T-helper 1 cell treated with Interleukin-12 subunit alpha and Interleukin-12 subunit beta and Interleukin-4 antibody, amounts not matched to agents 30 ng/mL and 1 ng/mL, for 36 hours (primary cell): ENCODE measurements at places on chromosomes 7 and 10. TPM values are rescaled to one million over a fixed set of nuclear protein-coding genes. Genes with fewer than 3 reads are reported as not detected.

GPER1 gene
- not detected in 2 replicates for total RNA-seq

NKX2-3 gene
- total RNA-seq, result not detected in 2 replicates

ORC5 gene
- 22.6 and 23.7 TPM in 2 replicates for total RNA-seq

IKZF1 gene
- total RNA-seq, result 530 and 537 TPM in 2 replicates

AOAH gene
- total RNA-seq, result 20.8 and 28.1 TPM in 2 replicates

ICA1 gene
- 0.95 and 2.0 TPM in 2 replicates for total RNA-seq

RALA gene
- total RNA-seq, result 36.4 TPM in 2 replicates

BBS9 gene
- 10.4 and 11.3 TPM in 2 replicates for total RNA-seq

SFRP5 gene
- not detected in 2 replicates for total RNA-seq

CALD1 gene
- 1.0 and 1.3 TPM in 2 replicates for total RNA-seq

GIMAP6 gene
- 167 and 170 TPM in 2 replicates for total RNA-seq

SFTPD gene
- total RNA-seq, result not detected in 2 replicates

KMT2C gene
- 68.6 and 68.8 TPM in 2 replicates for total RNA-seq

XRCC2 gene
- 13.8 and 14.5 TPM in 2 replicates for total RNA-seq

NPC1L1 gene
- total RNA-seq, result not detected in 2 replicates

ACHE gene
- 0.17 and 0.42 TPM in 2 replicates for total RNA-seq

ESYT2 gene
- 86.3 and 87.0 TPM in 2 replicates for total RNA-seq

PAPOLB gene
- not detected in 2 replicates for total RNA-seq

ADIRF gene
- not detected in 2 replicates for total RNA-seq

CALN1 gene
- 0.15 and 0.20 TPM in 2 replicates for total RNA-seq

KCP gene
- 0.10 and 0.20 TPM in 2 replicates for total RNA-seq

ERVW-1 gene
- total RNA-seq, result not detected in 2 replicates

SOSTDC1 gene
- total RNA-seq, result not detected in 2 replicates

TMEM225B gene
- total RNA-seq, result 1.4 and 1.6 TPM in 2 replicates

DNAH11 gene
- 2.2 and 2.3 TPM in 2 replicates for total RNA-seq

MEST gene
- 1.2 and 1.4 TPM in 2 replicates for total RNA-seq

AKR1C3 gene
- 2.9 and 4.9 TPM in 2 replicates for total RNA-seq

FANK1 gene
- total RNA-seq, result not detected in 2 replicates

MBLAC1 gene
- 5.0 and 6.0 TPM in 2 replicates for total RNA-seq

STAM gene
- total RNA-seq, result 25.0 and 29.5 TPM in 2 replicates

PRPS1L1 gene
- not detected in 2 replicates for total RNA-seq

SLC26A3 gene
- total RNA-seq, result not detected in 2 replicates

VAX1 gene
- not detected in 2 replicates for total RNA-seq

LRIT1 gene
- not detected in 2 replicates for total RNA-seq

LIPK gene
- not detected in 2 replicates for total RNA-seq

HOXA3 gene
- not detected in 2 replicates for total RNA-seq

MSMB gene
- total RNA-seq, result not detected in 2 replicates

SLC16A9 gene
- total RNA-seq, result 2.4 and 2.9 TPM in 2 replicates

CDC14C gene
- total RNA-seq, result not detected in 2 replicates

ZNF438 gene
- 3.1 and 3.8 TPM in 2 replicates for total RNA-seq
